ENCODE measurements at places on chromosomes 5 and 9.

DNA sequence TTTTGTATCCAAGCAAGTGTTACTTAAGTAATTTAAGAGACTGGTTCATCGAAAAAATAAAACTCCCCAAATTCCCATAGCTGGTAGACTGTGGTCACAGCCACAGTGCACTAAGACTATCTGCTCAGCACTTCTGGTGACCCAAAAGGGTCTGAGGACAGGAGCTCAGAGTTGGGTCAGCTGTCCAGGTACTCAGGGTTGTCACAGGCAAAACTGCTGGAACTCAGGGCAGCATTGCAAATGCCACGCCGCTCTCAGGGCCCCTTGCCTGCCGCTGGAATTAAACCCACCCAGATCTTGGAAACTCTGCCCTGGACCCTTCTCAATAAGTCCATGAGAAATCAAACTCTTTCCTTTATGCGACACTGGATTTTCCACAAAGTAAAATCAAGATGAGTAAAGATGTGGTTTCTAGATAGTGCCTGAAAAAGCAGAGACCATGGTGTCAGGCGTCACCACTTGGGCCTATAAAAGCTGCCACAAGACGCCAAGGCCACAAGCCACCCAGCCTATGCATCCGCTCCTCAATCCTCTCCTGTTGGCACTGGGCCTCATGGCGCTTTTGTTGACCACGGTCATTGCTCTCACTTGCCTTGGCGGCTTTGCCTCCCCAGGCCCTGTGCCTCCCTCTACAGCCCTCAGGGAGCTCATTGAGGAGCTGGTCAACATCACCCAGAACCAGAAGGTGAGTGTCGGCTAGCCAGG is at the start of gene IL13:
TSS of gene IL13 (plus strand) at position 498 of the 705 bp plus-strand sequence. CDS start at position 512, 14 bp downstream.
- DNase-seq: no peak

DNA sequence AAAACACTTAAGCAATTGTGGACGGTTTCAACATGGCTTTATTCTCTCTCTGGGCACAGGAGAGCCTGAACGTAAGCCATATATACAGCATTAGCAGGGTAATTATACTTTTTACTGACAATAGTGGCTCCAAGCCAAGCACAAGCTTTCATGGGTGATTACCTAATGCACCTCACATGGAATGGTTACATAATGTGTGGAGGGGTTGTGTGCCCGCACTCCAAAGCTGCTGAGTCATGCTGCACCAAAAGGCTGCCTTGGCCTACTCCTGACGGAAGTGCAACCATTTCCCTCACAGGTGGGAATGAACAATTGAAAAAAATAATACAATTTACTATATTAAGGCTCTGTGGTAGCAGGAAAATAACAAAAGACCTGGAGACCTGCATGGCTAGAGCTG is 86.5 kb upstream of the ATP10B start:
- DNase-seq: no peak

GRCh38 chr9:136114610-136115009 is 4.1 kb downstream of the TMEM250 start:
- no peak for DNase-seq

DNA sequence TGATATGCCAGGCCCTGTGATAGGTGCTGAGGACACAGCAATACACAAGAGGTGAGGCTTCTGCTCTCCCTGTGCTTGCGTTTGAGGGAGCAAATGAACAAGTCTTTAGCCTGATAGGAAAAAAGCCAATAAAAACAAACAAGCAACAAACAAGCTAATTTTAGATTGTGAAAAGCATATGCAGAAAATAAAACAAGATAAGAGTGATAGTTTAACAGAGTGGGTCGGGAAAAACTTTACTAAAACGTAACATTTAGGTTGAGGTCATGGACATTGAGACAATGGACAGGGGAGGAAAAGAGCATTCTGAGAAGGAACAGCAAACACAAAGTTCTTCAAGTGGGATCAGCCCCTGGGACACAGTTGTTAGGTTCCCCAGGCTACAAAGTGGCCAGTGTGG is 4.3 kb downstream of the SMIM3 start:
- DNase-seq: no peak

DNA sequence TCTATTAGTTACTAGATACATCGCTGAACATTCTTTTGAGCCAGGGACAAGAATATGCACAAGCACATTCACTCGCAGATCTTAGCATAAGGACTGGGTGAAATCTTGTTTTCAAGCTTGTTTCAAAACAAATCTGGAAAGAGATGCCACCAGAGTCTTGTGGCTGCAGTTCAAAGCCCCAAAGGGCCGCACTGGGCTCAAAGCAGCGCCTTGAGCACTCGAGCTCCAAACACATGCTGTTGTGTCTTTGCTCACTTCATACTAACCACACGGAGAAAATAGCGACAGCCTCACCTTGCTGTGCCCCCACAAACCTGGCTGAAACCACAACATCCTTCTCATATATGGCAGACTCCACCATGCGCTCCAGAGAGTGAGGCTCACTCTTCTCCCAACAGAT is 34.2 kb upstream of the IL7R start:
- no peak for DNase-seq

DNA sequence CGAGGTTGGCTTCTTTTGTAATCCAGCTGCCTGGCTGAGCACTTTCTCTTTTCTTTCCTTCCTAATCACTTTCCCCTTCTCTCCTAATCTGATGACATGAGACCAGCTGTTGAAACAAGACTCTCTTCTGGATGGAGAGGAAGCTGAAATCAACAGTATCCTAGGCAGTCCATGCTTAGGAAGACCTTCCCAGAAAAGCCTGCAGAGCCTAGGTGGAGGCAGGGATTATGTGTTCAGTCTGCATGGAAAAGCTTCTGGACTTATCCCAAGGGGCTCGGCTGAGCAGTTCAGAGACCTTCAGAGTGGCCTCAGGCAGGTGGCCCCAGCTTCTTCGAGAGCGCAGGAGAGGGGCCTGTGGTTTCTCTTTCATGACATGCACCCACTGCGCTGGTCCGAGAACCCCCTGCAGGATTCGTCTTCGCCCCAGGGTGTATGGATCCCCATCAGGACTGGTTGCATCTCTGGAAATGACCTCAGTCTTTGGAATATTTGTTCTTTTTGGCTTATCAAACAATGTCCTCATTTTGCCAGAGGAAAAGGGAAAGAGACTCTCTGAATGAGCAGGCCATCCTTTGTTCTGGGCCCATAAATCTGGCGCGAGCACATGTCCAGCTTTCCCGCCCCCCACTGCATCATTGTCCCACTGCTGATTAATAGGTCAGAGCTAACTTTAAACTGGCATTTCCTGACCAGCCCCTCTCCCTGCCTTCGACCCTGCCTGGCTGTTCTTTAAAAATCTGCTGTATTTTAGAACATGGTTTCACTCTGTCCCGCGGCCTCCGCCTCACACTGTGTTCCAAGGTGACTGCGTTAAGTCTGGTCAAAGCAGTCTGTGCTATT is 177.9 kb upstream of the KLF4 start:
- DNase-seq: no peak

GRCh38 chr5:21087766-21088165 is 1099.8 kb upstream of the CDH18 start:
- DNase-seq: no peak

- peak; percentile 95 for DNase-seq
These were observed 55.4 kb upstream of the RPL26L1 start for GRCh38 chr5:172903790-172904189.

- peak; percentile 14 for DNase-seq
These were observed 80.0 kb downstream of the MAMDC2 start for GRCh38 chr9:70123695-70124094.

- DNase-seq: no peak
These were observed 236.7 kb downstream of the PIK3R1 start for GRCh38 chr5:68452286-68452685.

DNA sequence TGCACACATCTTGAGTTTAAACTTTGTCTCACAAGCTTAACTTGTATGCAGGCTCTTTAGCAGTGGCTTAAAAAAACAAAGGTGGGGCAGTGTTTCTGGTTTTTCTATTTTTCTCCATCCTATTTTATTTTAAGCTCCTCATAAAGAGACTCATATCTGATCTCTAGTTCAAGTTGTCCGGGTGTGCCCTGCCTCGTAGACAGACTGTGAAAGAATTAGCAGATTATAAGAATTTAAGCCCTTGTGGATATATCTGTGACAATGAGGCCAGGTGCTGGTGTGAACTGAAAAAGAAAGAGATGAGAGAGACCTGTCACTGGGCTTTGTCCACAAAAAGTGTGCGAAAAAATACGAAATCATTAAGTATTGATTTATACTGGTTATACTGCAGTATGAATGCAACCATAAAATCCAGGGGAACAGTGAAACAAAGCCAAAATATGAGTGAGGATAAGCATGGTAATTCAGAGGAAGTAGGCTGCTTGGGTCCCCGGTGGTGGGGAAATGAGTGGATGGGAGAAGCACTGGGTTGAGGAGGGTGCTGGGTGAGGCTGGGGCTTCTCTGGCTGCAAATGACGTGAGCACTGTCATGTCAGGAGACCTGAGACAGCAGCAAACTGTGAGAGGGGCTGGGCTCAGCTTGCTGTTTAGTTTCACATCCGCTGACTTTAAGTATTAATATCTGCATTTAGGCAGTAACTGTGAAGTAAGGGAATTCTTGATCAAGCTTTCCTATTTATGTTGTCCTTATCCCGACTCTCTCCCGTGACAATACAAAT is 179.7 kb upstream of the ANKRD55 start:
- no peak for DNase-seq

GRCh38 chr5:67693956-67694809 is 497.6 kb upstream of the CD180 start:
- DNase-seq: no peak

DNA sequence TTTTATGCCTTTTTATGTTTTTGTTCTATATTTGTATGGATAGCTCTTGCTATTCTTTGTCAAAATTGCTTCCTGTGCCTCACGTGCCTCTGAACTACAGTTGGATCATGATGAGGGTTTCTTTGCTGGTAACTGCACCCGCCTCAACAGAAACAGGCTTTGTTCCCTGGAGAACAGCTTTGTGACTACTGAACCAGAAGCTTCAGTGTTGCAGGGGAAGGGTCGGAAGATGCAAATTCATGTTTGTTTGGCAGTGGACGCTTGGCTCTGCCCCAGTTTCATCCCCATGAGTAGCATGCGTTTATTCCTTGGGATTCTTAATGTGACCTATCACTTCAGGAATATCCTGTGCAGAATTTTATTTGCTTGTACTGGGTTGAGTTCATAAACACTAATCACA is 959.1 kb upstream of the WWC1 start:
- no peak for DNase-seq

GRCh38 chr9:33445389-33446239 is 1.8 kb downstream of the AQP3 start:
- DNase-seq: no peak

GRCh38 chr5:64161420-64161819 is 4.2 kb upstream of the RNF180 start:
- DNase-seq: no peak

GRCh38 chr5:172823840-172824362 is 10.2 kb upstream of the ERGIC1 start:
- no peak for DNase-seq

GRCh38 chr9:89542401-89543021 is 44.6 kb upstream of the SEMA4D start:
- DNase-seq: no peak

DNA sequence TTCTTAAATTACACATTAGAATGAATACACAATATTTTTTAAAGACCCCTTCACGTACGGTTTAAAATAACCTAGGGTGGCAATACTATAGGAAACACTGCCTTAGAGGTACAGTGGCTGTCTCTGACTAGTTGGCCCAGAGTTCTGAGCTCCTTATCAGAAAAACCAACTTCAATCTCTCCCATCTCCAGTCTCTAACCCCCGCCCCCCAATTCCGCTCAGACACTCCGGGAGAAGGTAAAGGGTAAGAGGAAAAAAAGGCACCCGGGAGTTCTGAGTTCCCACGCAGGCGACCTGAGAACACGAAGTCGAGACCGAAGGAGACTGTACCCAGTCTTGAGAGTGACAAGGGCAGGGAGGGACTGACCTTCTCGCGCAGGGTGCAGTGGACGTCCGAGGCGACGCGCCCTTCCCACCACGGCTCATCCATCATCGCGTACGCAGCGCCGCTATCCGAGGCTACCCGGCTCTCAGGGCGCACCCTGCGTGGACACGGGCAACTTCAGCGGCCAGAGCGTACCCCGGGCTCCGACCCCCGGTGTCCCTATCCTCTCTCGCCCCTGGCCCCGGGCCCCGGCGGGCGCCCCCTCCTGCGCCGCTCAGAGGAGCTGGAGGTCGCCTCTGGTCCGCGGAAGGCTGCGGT is 752 bp downstream of the CCNJL start:
- DNase-seq: no peak

- peak; percentile 82 for DNase-seq
These were observed 27.6 kb downstream of the IL7R start for GRCh38 chr5:35884191-35884769.

DNA sequence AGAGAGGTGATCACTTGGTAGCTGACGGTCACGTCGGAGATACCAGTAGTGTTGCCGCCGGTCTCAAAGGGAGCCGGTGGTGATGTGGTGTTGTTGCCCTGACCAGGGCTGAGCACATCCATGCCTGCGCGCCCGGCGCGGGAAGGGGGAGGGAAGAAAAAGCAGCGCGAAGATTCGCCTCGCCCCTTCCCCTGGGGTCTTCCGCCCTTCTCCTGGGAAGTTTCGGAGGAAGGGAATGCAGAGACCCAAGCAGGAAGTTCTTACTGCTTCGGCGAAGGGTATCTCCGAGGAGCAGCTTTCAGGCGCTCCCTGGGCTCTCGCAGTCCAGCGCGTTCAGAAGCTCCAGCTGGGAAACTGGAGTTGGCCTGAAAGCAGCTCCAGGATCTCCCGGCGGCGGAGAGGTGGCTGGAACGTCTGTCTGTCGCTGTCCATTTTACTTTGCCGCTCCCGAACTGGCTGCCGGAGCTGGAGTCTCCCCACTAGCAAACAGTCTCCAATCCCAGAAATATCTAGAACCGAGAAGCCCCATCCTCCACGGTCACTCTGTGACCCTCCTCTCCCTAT is 565 bp downstream of the HTR1A start:
- DNase-seq: no peak

DNA sequence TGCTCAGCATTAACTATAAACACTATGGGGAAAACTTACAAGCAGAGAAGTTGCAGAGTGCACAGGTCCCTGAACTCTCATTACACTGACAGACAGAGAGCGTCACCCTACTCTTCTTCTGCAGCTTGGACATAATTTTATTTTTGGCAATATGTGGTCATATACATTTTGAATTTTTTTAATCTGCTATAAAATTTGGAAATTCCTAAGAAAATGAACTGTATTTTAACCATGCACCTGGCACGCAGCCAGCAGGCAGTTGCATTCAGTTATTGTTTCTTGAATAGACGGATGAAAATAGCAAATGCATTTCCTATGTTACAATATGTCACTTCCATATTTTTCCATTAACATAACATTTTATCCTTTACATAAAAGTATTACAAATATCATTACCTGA is 100.2 kb downstream of the SLC25A46 start:
- no peak for DNase-seq

DNA sequence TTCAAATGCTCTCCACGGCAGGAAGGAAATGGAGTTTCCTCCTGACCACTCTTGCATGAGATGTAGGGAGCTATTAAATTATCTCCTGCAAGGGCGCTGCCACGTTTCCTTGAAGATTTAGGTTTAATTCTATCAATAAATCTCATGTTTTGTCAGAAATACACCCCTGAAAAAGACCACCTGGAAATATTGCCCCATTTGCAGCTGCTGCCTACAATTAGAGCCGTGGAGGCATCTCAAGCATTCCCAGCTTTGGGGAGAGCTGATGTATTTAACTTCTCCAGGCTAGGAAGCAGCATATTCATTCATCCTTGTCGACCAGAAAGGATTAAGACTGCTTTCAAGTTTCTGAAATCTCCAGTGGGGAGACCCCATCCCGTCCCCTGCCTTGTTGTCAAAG is 40.5 kb downstream of the CCNJL start:
- DNase-seq: no peak

- no peak for DNase-seq
These were observed 53.0 kb upstream of the FCN1 start for GRCh38 chr9:134970719-134971118.

- no peak for DNase-seq
These were observed 547.3 kb downstream of the CDK5RAP2 start for GRCh38 chr9:120032639-120033038.
